ENCODE measurements at places on chromosomes 16 and 17.
A peak's percentile ranks its signal among the peaks of the same experiment; 100 is the strongest.

GRCh38 chr17:28384281-28385036, 13.0 kb downstream of the SARM1 start:
- DNase-seq, result peak; percentile 77

DNA sequence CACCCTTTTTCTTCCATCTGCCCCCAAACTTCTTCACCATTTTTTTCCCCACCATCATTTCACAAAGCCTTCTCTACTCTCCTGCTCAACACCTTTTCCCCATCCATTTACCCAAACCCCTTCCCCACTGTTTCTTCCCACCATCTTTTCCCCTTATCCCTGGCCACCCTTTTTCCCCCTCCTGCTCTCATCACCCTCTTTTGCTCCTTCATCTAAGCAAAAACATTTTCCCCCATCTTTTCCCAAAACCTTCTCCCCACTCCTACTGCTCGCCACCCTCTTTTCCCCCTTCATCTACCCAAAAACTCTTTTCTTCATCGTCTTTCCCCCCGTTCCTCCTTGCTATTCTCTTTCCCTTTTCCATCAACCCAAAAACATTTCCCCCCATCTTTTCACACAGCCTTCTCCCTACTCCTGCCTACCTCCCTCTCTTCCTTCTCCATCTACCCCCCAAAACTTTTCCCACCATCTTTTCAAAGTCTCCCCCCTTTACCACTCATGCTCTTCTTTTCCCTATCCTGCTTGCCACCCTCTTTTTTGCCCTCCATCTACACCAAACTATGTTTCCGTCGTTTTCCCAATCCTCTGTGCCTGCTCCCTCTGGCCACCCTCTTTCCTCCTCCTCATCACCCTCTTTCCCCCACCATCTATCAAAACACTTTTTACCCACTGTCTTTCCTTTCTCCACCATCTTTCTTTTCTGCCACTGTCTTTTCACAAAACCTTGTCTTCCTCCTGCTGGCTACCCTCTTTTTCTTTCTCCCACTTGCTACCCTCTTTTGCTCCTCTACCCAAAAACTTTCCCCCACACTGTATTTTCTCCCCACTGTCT, 205.8 kb upstream of the WSB1 start:
- DNase-seq, result no peak

DNA sequence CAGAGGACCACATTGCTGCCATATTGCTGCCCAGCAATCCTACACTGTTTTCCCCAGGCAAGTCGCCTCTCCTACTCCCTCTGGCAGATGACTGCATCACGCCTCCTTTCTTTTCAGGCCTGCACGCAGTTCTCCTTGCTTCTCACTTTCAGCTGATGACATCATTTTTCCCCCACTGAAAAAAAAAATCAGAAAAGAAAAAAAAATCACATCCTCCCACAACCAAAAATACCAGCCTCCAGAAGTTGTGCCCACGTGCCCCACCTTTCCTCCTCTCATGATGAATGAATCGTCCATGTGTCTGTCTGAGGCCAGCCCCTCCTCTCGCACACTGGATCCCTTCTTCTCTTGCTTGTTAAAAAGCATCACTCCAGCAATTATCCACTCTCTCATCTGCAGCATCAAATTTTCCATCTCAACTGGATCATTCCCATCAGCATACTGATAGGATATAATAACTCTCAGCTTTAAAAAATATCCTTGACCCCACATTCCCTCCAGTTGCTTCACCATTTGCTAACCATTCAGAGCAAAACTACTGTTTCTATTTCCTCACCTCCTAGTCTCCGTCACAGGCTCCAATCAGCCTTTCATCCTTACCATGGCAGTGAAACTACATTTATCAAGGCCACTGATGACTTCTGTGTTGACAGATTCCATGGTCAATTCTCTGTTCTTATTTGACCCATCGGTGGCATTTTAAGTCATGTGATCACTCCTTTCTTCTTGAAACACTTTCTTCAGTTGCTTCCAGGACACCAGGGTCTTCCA, 30.1 kb upstream of the DYNLL2 start:
- peak; percentile 57 for DNase-seq

- DNase-seq, result no peak
These were observed 29.3 kb upstream of the ABCC3 start for GRCh38 chr17:50605429-50605828.

Measured in suppressor macrophage treated with lipopolysaccharide for 1 hour (primary cell).